ENCODE measurements at places on chromosomes 12 and 14.

GRCh38 chr12:104064842-104065427 is 604 bp downstream of the HCFC2 start:
- peak; percentile 31 for DNase-seq

GRCh38 chr14:94501588-94502516 is 7.4 kb downstream of the SERPINA12 start:
- no peak for DNase-seq

- no peak for DNase-seq
These were observed 3.4 kb downstream of the ACIN1 start for GRCh38 chr14:23091294-23092225.

GRCh38 chr12:122225683-122226365 is at the start of gene DIABLO:
Gene DIABLO, minus strand, starts transcription at chr12:122226052. Its CDS starts 38 bp downstream, at chr12:122226014.
- peak; percentile 98 for DNase-seq

GRCh38 chr12:39835517-39836489 is 216.2 kb upstream of the ABCD2 start:
- no peak for DNase-seq

- no peak for DNase-seq
These were observed 182.6 kb downstream of the CNTN1 start for GRCh38 chr12:40874868-40875267.

DNA sequence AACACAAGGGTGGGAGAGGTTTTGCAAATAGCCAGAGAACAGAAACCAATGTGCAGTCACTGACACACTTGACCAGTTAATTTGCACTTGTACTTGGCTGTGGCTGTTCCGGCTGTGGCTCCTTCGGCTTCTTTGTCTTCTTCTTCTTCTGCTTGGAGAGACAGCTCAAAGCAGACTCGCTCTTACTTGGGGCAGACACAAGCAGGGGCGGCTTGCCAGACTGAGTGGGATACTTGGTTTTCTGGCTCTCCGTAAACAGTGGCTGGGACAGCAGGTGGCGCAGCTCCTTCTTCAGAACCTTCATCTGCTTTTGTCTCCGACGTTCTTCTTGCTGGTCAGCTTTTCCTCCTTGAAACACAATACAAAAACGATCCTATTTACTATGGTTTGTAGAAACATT is 25.0 kb downstream of the OTUB2 start:
- no peak for DNase-seq

GRCh38 chr12:87152841-87153528 is 876.2 kb downstream of the C12orf50 start:
- DNase-seq, result no peak

- DNase-seq, result no peak
These were observed 13.7 kb upstream of the FBXL14 start for GRCh38 chr12:1607940-1608712.

- no peak for DNase-seq
These were observed 2.1 kb downstream of the RAB15 start for GRCh38 chr14:64970041-64970440.

GRCh38 chr12:104568487-104568868 is 111.7 kb downstream of the CHST11 start:
- no peak for DNase-seq

Measured in hepatic stellate cell (primary cell).